ENCODE measurements at places on chromosomes 1 and 21.

GRCh38 chr21:41366522-41367151 is 4.8 kb downstream of the MX2 start:
- no peak overlapping the region for H3K27ac ChIP-seq
- no peaks in the 10 kb centered on the region for H3K27me3 ChIP-seq
- H3K4me1 ChIP-seq, result no peaks in the 10 kb centered on the region
- no peak overlapping the region for H3K4me3 ChIP-seq

GRCh38 chr1:7962014-7962335 is 464 bp downstream of the PARK7 start:
- H3K27ac ChIP-seq, result peak overlapping the region; percentile 89
- peaks cover 9% of the 10 kb centered on the region for H3K36me3 ChIP-seq
- peak overlapping the region; percentile 90 for H3K4me3 ChIP-seq
- no peaks in the 10 kb centered on the region for H3K27me3 ChIP-seq
- peaks cover 2% of the 10 kb centered on the region for H3K4me1 ChIP-seq
- no peak for DNase-seq

- H3K27me3 ChIP-seq, result no peaks in the 10 kb centered on the region
- H3K4me3 ChIP-seq, result no peak overlapping the region
- no peak for DNase-seq
- no peaks in the 10 kb centered on the region for H3K4me1 ChIP-seq
Observed at GRCh38 chr1:205129447-205130029, 7.8 kb upstream of the RBBP5 start.

DNA sequence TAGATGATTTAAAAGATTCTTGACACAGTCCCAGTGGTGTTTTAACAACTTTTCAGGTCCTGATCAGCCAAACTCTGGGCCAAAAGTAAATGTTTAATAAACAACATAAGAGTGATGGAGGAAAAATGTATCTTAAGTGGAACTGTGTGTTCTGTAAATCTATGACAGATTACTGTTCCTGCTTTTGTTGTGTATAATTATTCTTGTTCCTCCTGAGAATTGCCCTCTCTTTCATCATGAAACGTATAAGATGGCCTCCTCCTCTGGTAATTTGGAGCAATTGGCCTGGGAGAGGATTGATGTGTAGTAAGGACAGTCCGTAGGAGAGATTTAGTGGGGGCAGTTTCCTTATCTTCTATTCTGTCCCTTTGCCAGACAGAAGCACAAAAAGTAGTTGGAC is 34.5 kb downstream of the GALNT2 start:
- no peaks in the 10 kb centered on the region for H3K27me3 ChIP-seq
- DNase-seq, result peak; percentile 57
- H3K4me1 ChIP-seq, result peaks cover 36% of the 10 kb centered on the region
- H3K4me3 ChIP-seq, result no peak overlapping the region
- H3K27ac ChIP-seq, result no peak overlapping the region

DNA sequence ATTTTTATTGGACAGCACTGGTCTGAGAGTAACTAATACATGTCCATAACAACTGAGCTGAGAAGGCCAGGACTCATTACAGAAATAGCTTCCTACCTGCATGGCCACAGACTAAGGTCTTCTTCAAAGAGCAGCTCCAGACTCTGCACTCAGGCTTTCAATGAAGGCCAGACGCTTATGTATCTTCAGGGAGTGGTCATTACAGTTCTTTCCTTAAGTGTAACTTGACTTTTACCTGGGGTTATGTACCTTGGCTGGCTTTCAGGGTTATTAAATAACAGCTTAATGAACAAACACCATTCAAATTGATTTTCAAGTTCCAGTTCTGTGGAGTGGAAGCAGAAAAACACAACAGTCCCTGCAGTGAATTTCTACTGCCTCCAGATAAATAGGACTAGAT is 23.8 kb upstream of the SLC22A15 start:
- no peak for DNase-seq
- H3K27ac ChIP-seq, result no peak overlapping the region
- no peaks in the 10 kb centered on the region for H3K36me3 ChIP-seq
- no peaks in the 10 kb centered on the region for H3K4me1 ChIP-seq
- no peak overlapping the region for H3K4me3 ChIP-seq

DNA sequence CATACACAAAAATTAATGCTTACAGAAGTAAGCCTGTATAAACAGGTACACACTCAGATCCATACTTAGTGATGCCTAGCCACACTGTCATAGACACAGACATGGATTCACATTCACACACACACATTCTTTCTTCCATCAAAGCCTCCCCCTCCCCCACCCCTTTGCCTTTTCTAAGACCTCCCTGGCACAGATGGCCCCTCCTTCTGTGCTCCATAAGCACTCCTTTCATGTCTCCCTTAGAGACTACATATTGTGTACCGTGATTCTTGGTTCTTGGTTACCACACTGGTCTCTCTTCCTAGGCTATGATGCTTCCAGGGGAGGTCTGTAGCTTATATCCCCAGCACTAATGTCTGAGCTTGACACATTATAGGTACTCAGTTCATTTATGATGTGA is 2.0 kb upstream of the NHLH2 start:
- H3K27me3 ChIP-seq, result peaks cover 41% of the 10 kb centered on the region
- peaks cover 4% of the 10 kb centered on the region for H3K4me1 ChIP-seq
- no peak overlapping the region for H3K4me3 ChIP-seq
- H3K36me3 ChIP-seq, result no peaks in the 10 kb centered on the region
- no peak overlapping the region for H3K27ac ChIP-seq
- DNase-seq, result no peak

- peaks cover 13% of the 10 kb centered on the region for H3K4me1 ChIP-seq
- no peaks in the 10 kb centered on the region for H3K36me3 ChIP-seq
- H3K27me3 ChIP-seq, result no peaks in the 10 kb centered on the region
- no peak overlapping the region for H3K4me3 ChIP-seq
Observed at GRCh38 chr21:38843806-38844503, 38.2 kb downstream of the ETS2 start.

GRCh38 chr1:64933296-64934070 is 32.9 kb downstream of the JAK1 start:
- peaks cover 20% of the 10 kb centered on the region for H3K4me1 ChIP-seq
- H3K27ac ChIP-seq, result peak overlapping the region; percentile 98
- peak; percentile 96 for DNase-seq

DNA sequence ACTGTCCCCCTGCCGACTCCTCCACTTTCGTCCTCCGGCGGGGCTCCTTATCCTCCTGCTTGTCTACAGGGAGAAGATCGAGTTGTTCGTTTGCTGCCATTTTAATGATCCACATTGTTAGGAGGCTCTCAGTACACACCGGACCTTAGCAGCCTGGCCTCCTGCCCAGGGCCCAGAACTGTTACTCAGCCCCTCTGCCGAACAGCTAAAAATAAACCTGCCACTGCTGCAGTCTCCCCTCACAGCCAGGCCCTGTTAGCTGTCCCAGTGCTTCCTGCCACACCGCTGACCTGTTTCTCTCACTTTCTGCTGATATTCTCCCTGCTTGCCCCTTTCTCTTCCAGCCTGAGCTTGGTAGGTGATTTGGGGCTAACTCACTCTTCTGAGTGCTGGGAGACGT is 8.3 kb downstream of the MAPKAPK2 start:
- H3K27me3 ChIP-seq, result no peaks in the 10 kb centered on the region
- peak overlapping the region; percentile 79 for H3K27ac ChIP-seq
- no peak overlapping the region for H3K4me3 ChIP-seq
- DNase-seq, result peak; percentile 91

GRCh38 chr21:44800103-44800502 is 1.5 kb downstream of the UBE2G2 start:
- peaks cover 10% of the 10 kb centered on the region for H3K36me3 ChIP-seq
- H3K4me3 ChIP-seq, result peak overlapping the region; percentile 97
- H3K27me3 ChIP-seq, result no peaks in the 10 kb centered on the region

DNA sequence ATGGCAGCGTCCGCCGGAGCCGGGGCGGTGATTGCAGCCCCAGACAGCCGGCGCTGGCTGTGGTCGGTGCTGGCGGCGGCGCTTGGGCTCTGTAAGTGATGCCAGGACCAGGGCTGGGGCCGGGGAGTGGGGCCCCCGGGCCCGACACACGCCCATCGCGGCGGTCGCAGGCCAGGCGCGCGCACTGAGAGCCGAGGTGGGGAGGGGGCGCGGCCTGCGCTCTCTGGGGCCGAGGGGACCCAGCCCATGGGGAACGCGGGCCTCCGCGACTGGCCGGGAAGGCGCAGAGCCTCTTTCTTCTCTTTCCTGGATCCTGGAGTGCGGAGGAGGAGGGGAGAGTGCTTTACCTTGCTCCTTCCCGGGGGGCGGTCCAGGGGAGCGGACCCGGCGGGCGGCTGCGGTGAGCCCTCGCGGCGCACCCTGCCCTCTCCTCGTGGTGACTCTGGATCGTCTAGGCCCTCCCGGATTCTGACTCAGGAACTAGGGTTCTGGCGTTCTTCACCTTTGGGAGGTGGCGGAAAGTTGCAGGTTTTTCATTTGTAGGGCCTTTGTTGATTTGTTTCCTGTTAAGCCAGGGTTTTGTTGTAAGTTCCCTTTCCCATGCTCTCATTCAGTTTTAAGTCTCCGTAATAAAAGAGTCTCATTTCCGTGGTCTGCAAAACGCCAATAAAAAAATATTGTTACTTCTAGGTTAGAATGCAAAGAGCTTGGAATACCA is 529 bp downstream of the MPZL1 start:
- DNase-seq, result peak; percentile 23
- H3K27me3 ChIP-seq, result no peaks in the 10 kb centered on the region
- H3K4me1 ChIP-seq, result peaks cover 2% of the 10 kb centered on the region
- H3K27ac ChIP-seq, result peak overlapping the region; percentile 83
- H3K4me3 ChIP-seq, result peak overlapping the region; percentile 74

DNA sequence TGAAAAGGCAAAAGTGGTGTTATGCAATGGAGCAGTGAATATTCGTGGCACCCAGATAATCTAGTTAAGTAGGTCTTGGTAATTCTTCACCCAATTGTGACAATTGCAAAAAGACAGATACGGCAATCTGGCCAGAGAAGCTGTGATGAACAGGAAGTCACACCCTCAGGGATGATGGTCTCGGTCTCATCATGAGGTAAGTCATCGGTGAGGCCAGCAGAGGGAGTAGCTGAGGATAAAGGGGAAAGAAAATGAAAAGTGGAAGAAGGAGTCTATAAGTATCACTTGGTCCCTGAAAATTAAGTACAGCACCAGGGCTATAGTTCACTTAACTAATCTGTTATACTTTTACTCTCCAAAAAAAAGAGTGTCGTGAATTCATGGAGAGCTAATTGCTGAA is 258.8 kb upstream of the NCAM2 start:
- H3K27me3 ChIP-seq, result no peaks in the 10 kb centered on the region
- no peak overlapping the region for H3K27ac ChIP-seq
- H3K4me3 ChIP-seq, result no peak overlapping the region
- H3K4me1 ChIP-seq, result no peaks in the 10 kb centered on the region
- DNase-seq, result no peak

GRCh38 chr1:30512914-30513265 is 210.5 kb downstream of the MATN1 start:
- H3K4me1 ChIP-seq, result no peaks in the 10 kb centered on the region
- no peak overlapping the region for H3K4me3 ChIP-seq
- no peak overlapping the region for H3K27ac ChIP-seq
- H3K27me3 ChIP-seq, result no peaks in the 10 kb centered on the region
- no peak for DNase-seq
- H3K36me3 ChIP-seq, result no peaks in the 10 kb centered on the region

DNA sequence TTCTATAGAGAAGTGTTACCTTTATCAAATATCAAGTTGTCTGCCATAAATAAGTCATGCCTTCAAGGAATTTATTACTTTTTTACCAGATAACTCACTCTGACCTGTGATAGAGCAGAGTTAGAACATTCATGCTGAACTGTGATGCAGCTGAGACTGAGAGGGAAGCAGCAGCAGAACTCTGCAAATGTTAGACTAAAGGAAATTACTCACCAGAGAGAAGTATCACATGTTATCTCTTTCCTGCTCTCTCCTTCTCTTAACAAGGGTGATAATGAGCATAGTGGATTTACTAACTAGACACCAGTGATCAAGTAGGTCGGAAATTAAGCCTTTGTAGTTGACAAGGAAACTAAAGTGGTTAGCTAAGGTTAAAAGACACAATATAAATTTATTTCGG is 181.6 kb downstream of the RASAL2 start:
- H3K4me1 ChIP-seq, result no peaks in the 10 kb centered on the region
- H3K27me3 ChIP-seq, result no peaks in the 10 kb centered on the region
- H3K36me3 ChIP-seq, result no peaks in the 10 kb centered on the region
- no peak overlapping the region for H3K27ac ChIP-seq
- DNase-seq, result no peak

- H3K4me3 ChIP-seq, result no peak overlapping the region
- no peak for DNase-seq
- no peaks in the 10 kb centered on the region for H3K4me1 ChIP-seq
Observed at GRCh38 chr1:61581251-61581650, 143.7 kb downstream of the TM2D1 start.

DNA sequence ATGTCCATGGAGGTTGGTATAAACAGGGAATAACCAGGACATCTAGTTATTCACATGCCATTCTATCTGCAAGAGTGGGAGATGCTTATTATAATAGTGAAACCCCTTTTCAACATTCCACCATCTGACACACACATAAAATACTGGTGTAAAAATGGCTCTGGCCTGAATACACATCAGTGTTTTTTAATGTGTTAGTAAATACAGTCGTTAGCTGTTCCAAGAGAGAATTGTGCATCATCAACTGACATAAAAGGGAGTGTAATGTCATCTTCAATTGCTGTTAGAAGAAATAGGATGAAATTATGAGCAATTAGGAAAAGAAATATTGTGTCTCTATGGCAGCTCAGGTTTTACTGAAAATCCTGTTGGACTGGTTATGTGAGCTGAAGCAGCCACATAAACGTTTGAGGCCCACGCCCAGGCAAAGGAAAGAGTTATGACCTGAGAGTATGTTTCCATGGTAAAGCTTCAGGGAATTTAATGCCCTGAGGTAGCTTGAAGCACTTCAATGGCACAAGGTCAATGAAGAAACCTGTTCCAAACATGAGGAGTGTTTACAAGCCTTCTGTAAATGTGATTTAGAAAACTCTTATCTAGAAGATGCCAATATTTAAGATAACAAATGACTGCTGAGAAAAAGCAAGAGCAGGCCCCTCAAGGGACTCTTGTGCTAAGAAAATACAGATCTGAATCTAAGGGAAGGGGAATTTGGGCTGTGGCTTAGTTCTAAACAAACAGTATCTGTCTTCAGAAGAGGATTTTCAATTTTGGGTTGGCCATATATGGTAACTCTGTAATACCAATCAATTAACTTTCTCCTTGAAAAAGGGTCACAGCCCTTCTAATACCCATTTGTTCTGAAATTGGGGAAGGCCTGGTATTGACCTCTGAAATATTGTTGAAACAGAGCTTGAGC is 384.3 kb downstream of the SEC16B start:
- no peaks in the 10 kb centered on the region for H3K27me3 ChIP-seq
- H3K36me3 ChIP-seq, result no peaks in the 10 kb centered on the region
- no peak overlapping the region for H3K27ac ChIP-seq

DNA sequence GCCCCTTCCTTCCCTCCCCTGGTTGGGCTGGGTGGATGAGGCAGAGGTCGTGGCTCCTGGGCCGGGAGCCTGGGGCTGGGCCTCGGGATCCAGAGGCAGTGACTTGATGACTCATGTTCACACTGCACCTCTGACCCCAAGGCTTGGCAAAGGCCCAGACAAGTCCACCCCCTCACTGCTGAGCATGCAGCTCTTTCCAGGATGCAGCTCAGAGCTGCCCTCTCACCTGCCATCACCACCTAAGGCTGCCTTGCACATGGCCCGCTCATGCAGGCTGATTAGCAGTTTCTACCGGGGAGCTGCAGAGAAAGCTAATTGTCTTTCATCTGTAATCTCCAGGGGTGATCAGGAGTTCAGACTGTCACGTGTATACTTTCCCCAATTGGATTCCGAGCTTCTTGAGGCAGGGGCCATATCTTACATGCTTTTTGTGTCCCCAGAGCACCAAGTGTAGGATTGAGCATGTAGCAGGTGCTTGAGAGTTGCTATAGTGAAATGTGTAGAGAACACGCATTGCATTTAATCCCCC is 62.1 kb downstream of the LRRN2 start:
- peak; percentile 56 for DNase-seq
- H3K27ac ChIP-seq, result no peak overlapping the region
- no peaks in the 10 kb centered on the region for H3K4me1 ChIP-seq

Data from fibroblast of lung (primary cell).